ENCODE measurements at places on chromosomes 6 and 20. TPM values are rescaled to one million over a fixed set of nuclear protein-coding genes. Genes with fewer than 3 reads are reported as not detected.

PPP1R3G gene
- 1.8 TPM for total RNA-seq

BTNL2 gene
- total RNA-seq = 0.26 TPM

OPN5 gene
- total RNA-seq = not detected

LRFN2 gene
- total RNA-seq = not detected

LHFPL5 gene
- not detected for total RNA-seq

DNA sequence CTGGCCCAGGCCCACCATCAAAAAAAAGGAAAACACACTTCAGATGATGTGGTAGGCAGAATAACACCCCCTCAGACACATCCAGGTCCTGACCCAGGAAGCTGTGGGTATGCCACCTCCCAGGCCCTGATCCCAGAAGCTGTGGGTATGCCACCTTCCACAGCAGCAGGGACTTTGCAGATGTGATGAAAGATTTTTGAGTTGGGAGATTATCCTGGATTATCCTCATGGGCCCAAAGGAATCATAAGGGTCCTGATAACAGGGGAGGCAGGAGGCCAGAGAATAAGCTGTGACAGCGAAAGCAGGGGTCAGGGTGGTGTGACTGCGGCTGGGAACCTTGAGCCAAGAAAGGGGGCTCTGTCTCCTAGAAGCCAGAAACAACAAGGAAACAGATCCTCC lies 55.0 kb downstream of the BMP7 start:
- no peak for DNase-seq

GRCh38 chr6:144559865-144560593 lies 274.9 kb downstream of the UTRN start:
- DNase-seq = no peak

- DNase-seq = peak; percentile 96
These were observed 197.2 kb upstream of the SUPT3H start for GRCh38 chr6:45574885-45575284.

- DNase-seq = no peak
These were observed 178.4 kb downstream of the COL9A1 start for GRCh38 chr6:70124443-70124842.

GRCh38 chr6:138004430-138005287 lies 102.6 kb downstream of the PERP start:
- DNase-seq = peak; percentile 58

- DNase-seq = no peak
These were observed 118.4 kb upstream of the NXT1 start for GRCh38 chr20:23232219-23232581.

- DNase-seq = peak; percentile 30
These were observed 18.7 kb downstream of the BTN3A1 start for GRCh38 chr6:26420688-26421171.

DNA sequence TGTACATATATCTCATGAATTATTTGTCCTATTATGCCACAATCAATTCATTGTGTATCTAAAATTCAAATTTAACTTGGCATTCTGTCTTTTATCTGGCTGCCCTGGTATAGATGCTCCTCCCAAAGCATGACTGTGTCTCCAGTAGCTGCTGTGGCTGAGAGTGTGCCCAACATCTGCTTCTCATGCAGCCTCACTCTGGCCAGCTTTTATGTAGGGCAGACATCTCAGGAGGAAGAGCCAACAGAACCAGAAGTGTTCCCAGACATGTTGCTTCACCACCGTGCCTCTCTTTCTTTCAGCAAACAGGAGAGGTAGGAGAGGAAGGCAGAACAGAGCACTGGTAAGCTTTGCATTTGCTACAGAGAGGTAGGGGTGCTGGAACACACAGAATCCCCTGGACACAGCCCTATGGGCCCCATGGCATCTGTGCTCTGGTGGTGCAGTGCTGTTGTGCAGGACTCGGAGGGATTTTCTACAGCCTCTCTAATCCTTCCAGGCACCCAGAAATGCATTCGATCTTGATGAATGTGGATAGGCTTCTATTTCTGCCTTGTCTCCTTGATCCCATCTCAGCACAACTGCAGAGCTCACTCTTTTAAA lies 637.1 kb downstream of the UTRN start:
- no peak for DNase-seq

DNA sequence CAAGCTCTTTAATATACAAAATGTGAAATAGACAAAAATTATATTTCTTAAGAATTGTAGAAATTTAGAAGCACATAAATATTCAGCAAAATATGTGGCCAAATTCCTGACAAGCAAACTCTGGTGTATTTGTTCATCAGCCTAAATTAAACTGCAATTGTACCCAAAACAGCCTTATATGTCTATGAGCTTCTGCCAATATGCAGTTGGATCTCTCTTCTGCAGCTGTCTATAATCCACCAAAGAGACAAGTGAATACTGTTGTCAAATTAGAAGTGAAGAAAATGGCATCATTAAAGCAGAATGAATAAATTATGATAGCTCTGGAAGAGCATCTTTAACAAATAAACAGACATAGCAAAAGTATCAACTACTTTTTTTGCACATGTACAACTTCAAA lies 755.7 kb downstream of the GRIK2 start:
- DNase-seq = no peak

DNA sequence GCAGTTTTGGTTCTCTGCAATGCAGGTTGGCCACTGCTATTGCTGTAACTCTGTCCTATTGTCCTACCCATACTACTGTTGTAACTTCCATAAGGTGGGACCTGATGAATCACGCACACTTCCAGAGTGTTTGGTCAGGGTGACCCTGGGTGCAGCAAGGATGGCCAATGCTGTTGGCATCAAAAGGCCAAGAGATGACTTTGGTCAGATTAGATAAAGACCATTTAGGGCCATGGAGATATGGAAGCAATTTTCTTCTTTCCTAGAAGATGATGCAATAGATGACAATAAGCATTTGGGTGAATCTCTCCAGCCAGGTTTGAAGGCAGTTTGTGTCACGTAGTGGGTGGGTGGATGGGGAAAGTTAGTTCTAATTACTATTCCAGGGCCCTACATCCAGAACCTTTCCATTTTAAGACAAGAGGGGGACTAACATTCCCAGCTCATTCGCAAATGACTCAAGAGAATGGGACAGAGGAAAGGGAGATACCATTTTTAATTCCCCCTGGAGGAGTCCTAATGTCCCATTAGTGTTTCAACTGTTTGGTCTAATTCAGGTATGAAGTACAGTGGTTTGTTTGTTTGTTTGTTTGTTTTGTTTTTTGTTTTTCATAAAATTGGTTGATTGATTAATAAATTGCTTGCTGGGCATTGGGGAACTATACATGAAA lies 35.6 kb downstream of the KLHL31 start:
- no peak for DNase-seq

GRCh38 chr6:143399775-143400174 lies 50.7 kb downstream of the ADAT2 start:
- no peak for DNase-seq

DNA sequence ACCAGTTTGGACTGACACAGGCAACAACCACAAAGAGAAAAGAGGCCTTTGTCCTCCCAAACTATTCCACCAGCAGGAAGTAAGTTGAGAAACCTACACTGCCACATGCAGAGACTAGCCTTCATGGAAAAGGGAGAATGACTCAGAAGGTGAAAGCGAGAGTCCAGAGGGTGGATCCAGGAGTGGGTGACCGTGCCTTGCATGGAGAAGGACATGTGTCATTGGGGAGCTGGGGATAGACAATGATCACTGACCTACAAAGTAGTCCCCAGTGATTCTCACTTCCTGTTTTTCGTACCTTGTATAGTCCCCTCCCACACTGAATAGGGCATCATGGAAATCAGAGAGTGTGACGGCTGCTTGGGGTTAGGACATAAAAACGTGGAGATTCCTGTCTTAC lies 91.9 kb downstream of the MYLK4 start:
- DNase-seq = peak; percentile 97

DNA sequence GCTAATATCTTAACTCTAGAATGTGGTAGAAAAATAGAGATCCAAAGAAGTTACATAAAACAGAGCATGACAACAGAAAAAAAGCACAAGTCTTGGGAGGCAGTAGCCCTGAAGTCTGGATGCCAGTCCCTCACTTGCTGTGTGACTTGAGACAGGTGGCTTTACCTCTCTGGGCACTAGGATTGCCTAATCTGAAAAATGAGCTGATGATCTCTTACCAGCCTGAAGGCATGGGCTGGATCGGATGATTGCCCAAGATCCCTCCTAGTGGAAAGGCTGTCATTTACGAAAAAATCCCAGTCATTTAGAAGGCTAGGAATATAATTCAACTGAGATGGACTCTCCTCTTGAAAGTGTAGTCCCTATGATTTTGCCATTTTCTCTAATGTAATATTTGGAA lies 10.9 kb upstream of the GCM1 start:
- DNase-seq = peak; percentile 70

DNA sequence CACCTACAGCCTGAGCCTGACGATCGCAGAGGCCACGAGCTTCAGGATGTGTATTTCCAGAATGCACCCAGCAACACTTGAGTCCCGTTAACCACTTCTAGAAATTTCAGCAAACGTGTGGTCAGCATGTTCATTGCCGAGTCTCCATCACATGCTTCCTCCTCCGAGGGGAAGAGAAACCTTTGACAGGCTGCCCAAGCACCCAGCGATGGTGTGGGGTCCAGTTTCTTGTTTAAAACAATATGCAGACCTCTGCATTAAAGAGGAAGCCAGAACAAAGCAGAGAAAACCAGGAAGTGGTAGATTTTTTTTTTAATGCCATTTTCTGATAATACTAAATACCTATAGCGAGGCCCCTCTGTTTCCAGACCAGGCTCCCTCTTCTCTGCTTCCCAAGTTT lies 71.9 kb downstream of the GNAS-AS1 start:
- DNase-seq = no peak

All from bronchial epithelial cell (primary cell).